Lower leg skin (tissue), 4 donors: ENCODE measurements at places on chromosomes 11 and 22. TPM values are rescaled to one million over a fixed set of nuclear protein-coding genes. Genes with fewer than 3 reads are reported as not detected.

The OR52I2 gene
- total RNA-seq, result not detected

The PNPLA3 gene
- total RNA-seq, result 14.0 TPM

The PKNOX2 gene
- 4.6 TPM for total RNA-seq

The CCDC89 gene
- total RNA-seq, result 0.79 TPM

The PANX2 gene
- total RNA-seq, result 1.8 TPM

The PLAAT2 gene
- not detected for total RNA-seq

The MAPK11 gene
- total RNA-seq, result 4.6 TPM

The GAL3ST1 gene
- total RNA-seq, result 6.4 TPM

The KCNJ11 gene
- total RNA-seq, result 2.0 TPM

The KCTD14 gene
- total RNA-seq, result 1.6 TPM

The CARNS1 gene
- 0.94 TPM for total RNA-seq

The MRPL23 gene
- total RNA-seq, result 221 TPM

The CCND1 gene
- 194 TPM for total RNA-seq

The DGAT2 gene
- 272 TPM for total RNA-seq

The OR4C13 gene
- not detected for total RNA-seq

The NLRP14 gene
- 0.19 TPM for total RNA-seq

The GRAP2 gene
- total RNA-seq, result 0.72 TPM

The MIAT gene
- total RNA-seq, result 2.4 TPM

The OR5D14 gene
- not detected for total RNA-seq

The LRRC74B gene
- not detected for total RNA-seq

The STK33 gene
- 6.5 TPM for total RNA-seq

The OR6T1 gene
- not detected for total RNA-seq

The KCNK4 gene
- total RNA-seq, result not detected

The SCGB1D2 gene
- total RNA-seq, result 642 TPM

The KCNC1 gene
- total RNA-seq, result not detected

The OR51E2 gene
- not detected for total RNA-seq

The RAG2 gene
- total RNA-seq, result not detected

The SYT13 gene
- 0.03 TPM for total RNA-seq

The NPAS4 gene
- total RNA-seq, result not detected

The ARHGAP32 gene
- total RNA-seq, result 54.9 TPM

The JOSD1 gene
- 90.6 TPM for total RNA-seq

The MS4A10 gene
- total RNA-seq, result not detected

The SLC29A2 gene
- total RNA-seq, result 2.5 TPM

The BCL2L13 gene
- total RNA-seq, result 63.0 TPM

The GDPD4 gene
- total RNA-seq, result not detected

The OR5AR1 gene
- not detected for total RNA-seq

The SMIM35 gene
- total RNA-seq, result not detected

The VSTM5 gene
- total RNA-seq, result not detected

The INS gene
- total RNA-seq, result not detected

The L3MBTL2 gene
- 13.8 TPM for total RNA-seq

The DAGLA gene
- total RNA-seq, result 0.51 TPM

The MAP4K2 gene
- total RNA-seq, result 9.3 TPM

The SYNGR1 gene
- total RNA-seq, result 45.6 TPM

The CSF2RB gene
- 10.7 TPM for total RNA-seq

The KRTAP5-7 gene
- total RNA-seq, result not detected
